ENCODE measurements at places on chromosomes 1 and 21.

GRCh38 chr1:91137173-91137852 is 115.5 kb upstream of the ZNF644 start:
- no peak for DNase-seq

DNA sequence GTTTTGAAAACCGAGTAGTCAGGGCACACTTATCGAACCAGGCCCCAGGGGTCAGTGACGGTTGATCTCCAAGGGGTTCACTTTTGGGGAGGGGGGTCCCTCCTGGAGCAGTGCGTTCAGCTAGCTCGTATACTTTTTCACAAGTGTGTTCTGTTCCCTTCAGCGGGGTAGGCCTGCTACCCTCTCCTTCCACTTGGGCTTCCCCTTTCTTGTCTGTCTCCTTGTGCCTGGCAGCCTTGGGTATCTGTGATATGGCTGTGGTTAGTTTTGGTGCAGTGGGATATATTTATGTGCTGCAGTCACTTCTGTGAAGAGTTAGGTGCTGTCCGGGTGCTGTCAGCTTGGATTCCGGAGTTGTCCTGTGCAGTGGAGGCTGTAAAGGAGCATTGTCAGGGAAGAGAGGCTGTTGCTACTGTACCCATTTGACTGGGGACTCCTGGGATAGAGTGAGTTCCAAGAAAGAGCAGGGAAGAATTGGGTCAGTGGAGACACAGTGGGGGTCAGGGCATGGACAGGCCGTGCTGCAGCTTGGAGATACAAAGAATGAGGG is 29.7 kb downstream of the ADARB1 start:
- no peak for DNase-seq

DNA sequence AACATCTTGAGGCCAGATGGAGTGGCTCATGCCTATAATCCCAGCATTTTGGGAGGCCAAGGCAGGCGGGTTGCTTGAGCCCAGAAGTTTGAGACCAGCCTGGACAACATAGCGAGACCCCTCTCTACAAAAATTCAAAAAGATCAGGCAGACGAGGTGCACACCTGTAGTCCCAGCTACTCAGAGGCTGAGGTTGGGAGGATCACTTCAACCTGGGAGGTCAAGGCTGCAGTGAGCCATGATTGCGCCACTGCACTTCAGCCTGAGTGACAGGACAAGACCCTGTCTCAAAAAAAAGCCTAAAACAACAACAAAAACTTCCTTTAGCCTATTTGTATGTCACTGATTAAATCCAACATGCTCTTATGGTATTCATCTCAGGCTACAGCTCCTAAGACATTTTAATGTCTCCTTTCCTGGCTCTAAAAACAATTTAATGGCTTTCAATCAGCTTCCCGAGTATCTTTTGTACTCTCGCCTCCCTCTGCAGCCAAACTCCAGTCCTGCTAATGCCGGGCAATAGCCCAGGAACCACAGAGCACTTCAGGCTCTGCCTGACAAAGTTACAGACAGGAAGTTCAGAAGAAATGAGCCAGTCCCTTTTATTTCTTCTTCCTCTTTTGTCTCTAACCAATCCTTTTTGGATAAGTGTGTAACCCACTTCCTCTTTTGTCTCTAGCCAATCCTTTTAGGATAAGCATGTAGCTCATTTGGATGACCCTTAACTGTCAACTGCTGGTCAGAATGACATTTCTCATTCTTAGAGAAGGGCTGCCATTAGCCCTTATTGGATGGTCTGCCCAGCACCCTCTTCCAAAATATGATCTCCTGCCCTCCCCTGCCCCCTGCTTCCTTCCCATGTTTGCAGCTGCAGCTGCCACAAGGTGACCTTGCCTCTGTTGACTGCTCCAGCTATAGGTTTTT is 6.6 kb upstream of the DOP1B start:
- DNase-seq, result peak; percentile 62

DNA sequence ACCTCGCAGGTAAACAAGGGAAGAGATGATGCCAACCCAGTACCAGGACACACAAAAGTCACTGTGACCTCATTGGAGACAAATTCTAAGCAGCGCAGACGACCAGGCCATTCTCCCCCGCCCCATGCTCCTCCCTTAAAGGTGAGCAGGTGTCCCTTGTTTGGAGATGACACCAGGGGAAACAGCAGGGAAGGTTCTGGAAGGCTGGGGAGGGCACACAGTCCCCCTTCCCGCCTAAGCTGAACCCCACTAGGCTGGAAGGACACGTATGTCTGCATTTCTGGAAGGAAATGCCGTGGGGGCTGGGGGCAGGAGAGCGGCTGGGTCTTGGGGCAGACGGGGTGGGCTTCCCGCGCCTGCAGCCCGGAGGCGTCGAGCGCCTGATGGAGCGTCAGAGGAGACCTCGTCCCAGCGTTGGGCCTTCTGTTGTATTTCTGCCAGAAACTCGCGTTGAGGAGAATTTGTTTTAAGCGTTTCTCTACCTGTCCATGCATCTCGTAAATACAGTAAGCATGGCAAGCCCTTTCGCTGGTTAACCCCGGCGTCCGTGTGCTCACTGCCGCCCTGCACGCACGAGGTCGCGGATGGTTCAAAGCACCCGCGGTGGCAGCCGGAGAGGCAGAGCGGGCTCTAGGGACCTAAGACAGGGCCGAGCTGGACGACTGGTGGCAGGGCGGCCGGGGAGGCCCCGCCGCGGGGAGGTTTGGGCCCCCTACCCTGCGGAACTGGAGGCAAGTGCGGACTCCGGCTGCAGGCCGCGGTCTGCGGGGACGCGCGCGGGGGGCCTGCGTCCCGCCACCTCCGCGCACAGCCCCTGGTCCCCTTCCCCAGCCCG is 1.2 kb upstream of the LHX4 start:
- DNase-seq, result no peak

- no peak for DNase-seq
These were observed 22.4 kb downstream of the SLC35A3 start for GRCh38 chr1:99992044-99992722.
